ENCODE measurements at places on chromosomes 13 and 19.

- DNase-seq, result peak; percentile 11
These were observed 463.8 kb downstream of the ITGBL1 start for GRCh38 chr13:101916108-101916774.

DNA sequence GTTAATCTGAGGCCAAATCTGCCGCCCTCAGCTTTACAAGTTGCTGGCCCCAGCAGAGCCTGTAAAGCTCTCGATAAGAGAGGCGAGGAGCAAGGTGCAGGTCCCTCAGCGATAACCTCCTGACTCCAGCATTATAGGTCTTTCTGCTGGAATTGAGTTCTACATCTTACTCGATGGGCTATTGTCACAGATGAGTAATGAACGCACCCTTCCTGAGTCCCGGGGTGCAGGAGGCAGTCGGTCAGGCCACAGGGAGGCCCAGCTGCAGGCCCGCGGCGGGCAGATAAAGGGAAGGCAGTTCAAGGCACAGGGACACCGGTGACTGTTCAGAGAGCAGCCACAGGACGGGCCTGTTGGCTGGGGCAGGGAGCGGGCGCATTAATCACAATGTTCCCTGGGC, 157.6 kb upstream of the OBI1 start:
- DNase-seq, result no peak

- DNase-seq, result no peak
These were observed 4.0 kb downstream of the RDH13 start for GRCh38 chr19:55058781-55059610.

GRCh38 chr13:23921451-23921888, 24.2 kb upstream of the C1QTNF9B start:
- no peak for DNase-seq

GRCh38 chr19:55459551-55459949, 1.9 kb downstream of the ISOC2 start:
- no peak for DNase-seq

DNA sequence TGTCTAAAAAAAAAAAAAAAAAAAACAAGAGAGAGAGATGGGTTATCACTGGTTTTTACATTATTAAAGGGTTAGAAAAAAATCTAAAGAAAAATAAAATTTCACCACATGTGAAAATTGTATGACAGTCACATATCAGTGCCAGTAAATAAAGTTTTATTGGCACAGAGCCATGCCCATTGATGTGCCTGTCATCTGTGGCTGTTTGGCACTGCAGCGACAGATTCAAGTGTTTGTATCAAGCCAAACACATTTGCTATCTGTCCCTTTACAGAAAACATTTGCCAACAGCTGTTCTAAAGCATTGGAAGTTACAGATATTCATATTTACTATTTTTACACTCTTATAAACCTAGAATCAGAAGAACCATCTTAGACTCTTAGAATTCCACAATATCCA, 16.3 kb downstream of the FCHO1 start:
- DNase-seq, result no peak

DNA sequence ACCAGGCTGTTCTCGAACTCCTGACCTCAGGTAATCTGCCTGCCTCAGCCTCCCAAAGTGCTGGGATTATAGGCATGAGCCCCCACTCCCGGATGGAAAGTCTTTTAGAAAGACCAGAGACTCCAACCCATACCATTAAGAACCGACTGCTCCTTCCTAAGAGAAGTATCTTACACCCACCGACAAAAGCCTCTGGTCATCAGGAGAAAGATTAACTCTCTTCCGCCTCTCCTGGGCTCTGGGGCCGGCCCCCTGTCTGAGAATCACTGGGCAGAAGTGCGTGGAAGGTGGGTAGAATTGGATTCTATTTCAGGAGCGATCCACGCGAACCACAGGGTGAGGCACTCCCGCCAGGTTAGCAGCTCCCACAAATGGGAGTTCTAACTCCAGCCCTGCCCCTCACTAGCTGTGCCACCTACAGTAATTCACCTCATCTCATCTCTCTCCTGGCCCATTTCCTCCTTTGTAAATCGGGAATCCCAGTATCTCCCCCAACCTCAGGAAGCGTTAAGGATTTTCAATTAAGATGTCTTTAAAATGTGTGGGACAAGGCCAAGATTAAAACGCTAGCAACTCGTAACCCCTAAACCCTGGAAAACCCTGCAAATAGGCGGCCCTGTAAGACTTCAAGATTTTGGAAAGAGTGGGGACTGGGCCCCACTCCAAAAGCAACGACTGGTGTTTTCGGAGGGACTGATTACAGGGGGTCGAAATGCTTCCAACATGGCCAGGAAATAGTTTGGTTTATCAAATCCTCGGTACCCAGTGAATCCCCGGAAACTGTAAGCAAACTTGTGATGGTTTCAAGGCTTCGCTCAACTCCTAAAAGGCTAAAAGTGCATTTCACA, 1.3 kb downstream of the HNRNPL start:
- DNase-seq, result no peak

GRCh38 chr19:28934631-28935030, 278.3 kb downstream of the UQCRFS1 start:
- no peak for DNase-seq

DNA sequence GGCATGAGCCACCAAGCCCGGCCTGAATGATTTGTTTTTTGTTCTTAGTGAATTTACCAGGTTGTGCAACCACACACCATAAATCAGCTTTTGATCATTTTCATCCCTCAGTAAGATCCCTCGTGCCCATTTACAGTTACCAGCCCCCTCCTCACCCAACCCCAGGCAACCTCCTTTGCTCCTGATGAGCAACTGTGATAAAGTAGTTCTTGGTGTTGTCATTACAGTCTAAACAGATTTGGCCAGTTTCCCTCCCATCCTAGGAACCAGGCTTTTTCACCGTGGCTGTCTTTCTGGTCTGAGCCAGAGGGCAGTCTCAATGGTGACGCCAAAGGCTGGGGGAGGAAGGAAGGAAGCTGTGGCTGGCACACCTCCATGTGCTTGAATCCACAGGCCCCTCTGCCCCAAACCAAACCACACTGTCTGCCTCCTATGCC, 61.2 kb upstream of the WDFY2 start:
- no peak for DNase-seq

DNA sequence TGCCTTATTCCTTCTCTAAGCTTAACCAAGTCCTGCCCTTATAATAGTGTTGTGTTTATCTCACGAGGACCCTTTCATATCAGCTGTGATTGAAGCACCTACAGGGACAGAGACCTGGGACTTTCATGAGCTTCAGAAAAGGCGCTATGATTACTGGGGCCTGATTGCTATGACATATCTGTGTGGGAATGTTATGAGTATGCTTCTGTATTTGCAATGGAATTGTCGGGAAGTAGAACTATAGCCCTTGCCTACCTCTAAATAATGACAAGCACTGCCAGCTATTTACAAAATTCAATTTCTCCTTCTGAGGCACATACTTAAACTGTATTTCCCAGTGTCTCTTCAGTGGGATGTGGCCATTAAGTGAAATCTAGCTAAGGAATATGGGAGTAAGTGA, 191.5 kb downstream of the LHFPL6 start:
- no peak for DNase-seq

GRCh38 chr13:113148407-113148806, 10.0 kb upstream of the PROZ start:
- no peak for DNase-seq

GRCh38 chr13:61144834-61145593, 270.6 kb downstream of the PCDH20 start:
- no peak for DNase-seq

DNA sequence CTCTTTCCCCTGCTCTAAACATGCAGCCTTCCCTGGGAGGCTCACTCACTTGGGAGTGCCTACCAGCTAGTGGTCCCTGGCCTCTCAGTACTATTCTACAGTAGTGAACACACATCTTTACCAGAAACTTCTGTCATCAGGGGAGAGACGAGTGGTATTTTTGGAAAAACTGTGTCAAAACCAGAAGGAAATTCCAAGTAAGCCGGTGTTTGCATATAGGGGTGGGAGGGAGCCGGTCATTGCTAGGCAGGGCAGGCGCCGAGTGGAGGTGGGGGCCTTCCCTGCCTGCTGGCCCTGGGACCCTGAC, 7.0 kb downstream of the RPS9 start:
- no peak for DNase-seq

GRCh38 chr19:42229301-42229854, 9.3 kb downstream of the ZNF526 start:
- DNase-seq, result no peak

GRCh38 chr19:46015687-46016425, 7.0 kb downstream of the PGLYRP1 start:
- DNase-seq, result peak; percentile 31

DNA sequence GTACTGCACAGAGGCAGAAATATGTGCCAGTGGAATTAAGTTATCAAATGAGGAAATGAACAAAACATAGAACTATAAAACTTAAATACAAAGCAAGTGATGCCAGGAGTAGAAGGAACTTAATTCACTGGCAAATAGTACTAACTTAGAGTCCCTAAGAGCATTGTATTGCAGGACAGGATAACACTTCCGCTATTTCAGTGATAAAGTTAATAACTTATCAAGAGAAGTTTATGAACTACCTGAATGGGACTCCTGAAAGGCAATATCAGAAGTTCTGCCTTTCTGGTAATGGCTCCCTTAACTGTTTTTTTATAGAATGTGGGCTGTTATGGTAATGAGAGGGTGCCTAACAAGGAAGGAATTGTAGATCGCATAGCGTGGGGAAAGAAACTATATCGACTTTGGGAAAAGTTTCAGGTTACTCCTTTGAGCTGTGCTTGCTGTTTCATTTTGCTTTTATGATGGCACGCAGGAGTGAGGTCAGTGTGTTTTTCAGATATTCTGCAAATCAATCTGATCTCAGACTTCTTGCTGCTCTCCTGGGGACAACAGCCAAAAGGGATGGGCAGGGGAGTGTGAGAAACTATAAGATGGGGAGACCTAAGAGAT, 95.3 kb upstream of the MLNR start:
- DNase-seq, result no peak

GRCh38 chr13:24124789-24125476, 35.6 kb upstream of the SPATA13 start:
- peak; percentile 26 for DNase-seq

DNA sequence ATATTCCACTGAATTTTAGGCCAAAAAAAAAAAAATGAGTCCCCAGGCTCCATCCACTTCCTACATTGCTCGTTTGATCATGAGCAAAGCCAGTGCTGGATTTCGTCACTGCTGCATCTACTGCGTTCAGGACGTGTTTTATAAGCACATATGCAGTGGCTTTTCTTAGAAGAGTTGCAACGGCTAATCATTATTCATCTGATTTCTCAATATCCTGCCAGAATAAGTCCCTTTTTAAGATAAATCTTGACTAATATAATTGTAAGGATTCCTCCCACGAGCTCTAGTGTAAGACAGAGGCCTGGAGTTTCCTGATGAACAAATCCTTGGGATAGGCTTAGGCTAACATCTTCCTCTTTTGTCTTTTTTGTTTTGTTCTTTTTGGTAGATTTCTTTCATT, 19.5 kb downstream of the FAM124A start:
- DNase-seq, result no peak

DNA sequence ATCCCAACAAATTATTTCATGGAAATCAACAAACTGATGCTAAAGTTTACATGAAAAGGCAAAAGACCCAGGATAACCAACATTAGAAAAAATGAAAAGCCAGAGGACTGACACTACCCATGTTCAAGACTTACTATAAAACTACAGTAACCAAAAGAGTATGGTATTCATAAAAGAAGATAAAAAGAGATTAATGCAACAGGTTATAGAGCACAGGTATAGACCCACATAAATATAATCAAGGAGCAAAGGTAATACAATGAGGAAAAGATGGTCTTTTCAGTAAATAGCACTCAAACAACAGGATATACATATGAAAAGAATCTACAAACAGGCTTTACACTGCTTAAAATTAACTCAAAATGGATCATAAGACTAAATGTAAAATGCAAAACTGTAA, 1342.7 kb downstream of the UQCRFS1 start:
- DNase-seq, result no peak

DNA sequence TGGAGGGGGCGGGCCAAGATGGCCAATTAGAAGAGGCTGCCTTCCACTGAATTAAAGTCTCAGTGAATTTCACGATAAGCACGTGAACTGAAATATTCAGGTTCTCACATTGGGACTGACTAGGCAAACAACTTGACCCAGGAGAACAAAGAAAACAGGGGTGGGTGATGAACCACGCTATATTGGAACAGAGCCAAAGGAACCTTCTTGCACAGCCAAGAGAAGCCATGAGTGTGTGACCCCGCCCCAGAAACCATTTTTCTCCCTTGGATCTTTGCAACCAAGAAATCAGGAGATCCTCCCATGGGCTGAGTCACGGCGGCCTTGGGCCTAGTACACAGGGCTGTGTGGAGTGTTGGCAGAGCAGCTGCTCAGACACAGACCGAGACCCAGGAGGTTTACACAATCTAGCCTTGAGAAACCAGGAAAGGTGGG, 36.8 kb downstream of the ERICH4 start:
- no peak for DNase-seq

GRCh38 chr13:40635315-40635995, 31.0 kb downstream of the FOXO1 start:
- DNase-seq, result no peak

GRCh38 chr13:87925006-87925405, 253.8 kb downstream of the SLITRK5 start:
- no peak for DNase-seq

DNA sequence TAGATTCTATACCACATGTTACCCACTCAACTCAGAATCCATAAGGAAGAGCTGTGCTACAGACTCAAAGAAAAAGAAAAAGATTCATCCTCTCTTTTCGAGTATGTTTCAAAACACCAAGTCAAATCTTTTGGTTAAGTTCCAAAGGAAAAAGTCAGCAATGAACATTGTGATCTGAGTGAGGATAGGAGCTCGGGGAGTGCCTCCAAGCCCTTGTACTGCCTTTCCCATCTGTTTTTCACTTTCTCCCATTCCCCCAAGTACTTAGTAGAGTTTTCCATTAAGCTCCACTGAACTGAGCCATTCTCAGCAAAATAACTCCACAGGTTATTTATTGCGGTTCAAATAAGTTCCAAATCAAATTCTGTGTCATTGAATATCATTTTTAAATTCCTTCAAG, 47.7 kb upstream of the MAB21L1 start:
- DNase-seq, result no peak

GRCh38 chr19:56670961-56671612, 470 bp downstream of the ZNF835 start:
- DNase-seq, result no peak

DNA sequence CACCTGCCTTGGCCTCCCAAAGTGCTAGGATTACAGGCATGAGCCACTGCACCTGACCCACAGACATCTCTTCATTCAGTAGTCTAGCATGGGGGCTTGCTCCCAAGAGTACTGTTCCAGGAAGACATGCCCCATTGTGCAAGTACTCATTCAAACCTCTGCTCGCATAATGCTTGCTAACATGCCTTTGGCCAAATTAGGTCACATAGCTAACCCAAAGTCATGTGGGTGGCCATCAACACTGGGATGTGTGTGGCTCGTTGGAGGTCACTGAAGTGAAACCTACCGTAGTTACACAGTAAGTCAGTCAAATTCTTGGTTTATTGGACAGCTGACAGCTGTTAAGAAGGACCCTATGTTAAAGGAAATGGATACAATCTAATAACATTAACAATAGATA, 20.3 kb downstream of the RFXAP start:
- DNase-seq, result no peak

GRCh38 chr19:33246709-33247440, 21.2 kb upstream of the SLC7A10 start:
- no peak for DNase-seq

Data from germinal center (tissue), 1 donor.